ENCODE measurements at places on chromosomes 3 and 15. TPM values are rescaled to one million over a fixed set of nuclear protein-coding genes. Genes with fewer than 3 reads are reported as not detected.

Gene OR5K2
- not detected for polyA plus RNA-seq

Gene CRBN
- 15.5 TPM for polyA plus RNA-seq

Gene CYP1A2
- polyA plus RNA-seq = 0.06 TPM

Gene DOCK3
- 2.8 TPM for polyA plus RNA-seq

Gene C15orf39
- polyA plus RNA-seq = 14.7 TPM

Gene TMIE
- polyA plus RNA-seq = 1.2 TPM

Gene TRH
- polyA plus RNA-seq = not detected

All from esophagus (tissue), 2 donors.